Upper lobe of right lung (tissue), 1 donor: ENCODE measurements at places on chromosomes 2 and 18. TPM values are rescaled to one million over a fixed set of nuclear protein-coding genes. Genes with fewer than 3 reads are reported as not detected.

The MYL1 gene
- not detected for total RNA-seq

- no peak overlapping the region for H3K27ac ChIP-seq
- no peaks in the 10 kb centered on the region for H3K36me3 ChIP-seq
- H3K4me3 ChIP-seq: no peak overlapping the region
- H3K27me3 ChIP-seq: no peaks in the 10 kb centered on the region
These were observed 651.9 kb downstream of the SLC4A3 start for GRCh38 chr2:220279372-220279771.

The CCDC85A gene
- 22.2 TPM for total RNA-seq

The CPSF3 gene
- 23.2 TPM for total RNA-seq

DNA sequence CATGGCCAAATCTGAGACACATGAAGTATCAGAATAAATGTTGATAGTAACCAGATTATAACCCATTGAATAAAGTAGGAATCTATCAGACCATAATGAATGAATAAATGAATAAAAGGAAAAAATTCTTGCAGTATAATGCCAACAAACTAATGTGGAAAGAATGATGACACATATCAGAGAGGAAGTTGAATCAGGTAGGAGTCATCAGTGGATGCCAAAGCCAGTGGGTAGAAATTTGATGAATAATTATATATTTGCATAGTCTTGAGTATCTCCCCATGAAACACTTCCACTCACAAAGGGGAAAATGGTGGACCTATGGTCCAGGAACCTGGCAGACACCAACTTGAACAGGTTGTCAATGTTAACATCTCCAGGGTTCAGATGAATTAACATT lies 68.6 kb downstream of the GALNT3 start:
- DNase-seq: no peak
- H3K27me3 ChIP-seq: peaks cover 6% of the 10 kb centered on the region

GRCh38 chr2:20182241-20182931 lies 42.5 kb downstream of the SDC1 start:
- H3K4me1 ChIP-seq: peaks cover 47% of the 10 kb centered on the region
- peak; percentile 94 for DNase-seq
- H3K4me3 ChIP-seq: no peak overlapping the region
- no peaks in the 10 kb centered on the region for H3K36me3 ChIP-seq
